Choroid plexus epithelial cell (primary cell): ENCODE measurements at places on chromosomes 4 and X.

GRCh38 chr4:128635141-128635954 lies 174.2 kb upstream of the JADE1 start:
- DNase-seq, result peak; percentile 26

- DNase-seq, result no peak
These were observed 127.8 kb upstream of the FAT1 start for GRCh38 chr4:186851291-186852072.

- DNase-seq, result peak; percentile 5
These were observed 6.7 kb downstream of the NRK start for GRCh38 chrX:105829011-105829410.

GRCh38 chrX:72526534-72527508 lies 45.8 kb downstream of the HDAC8 start:
- DNase-seq, result peak; percentile 39

DNA sequence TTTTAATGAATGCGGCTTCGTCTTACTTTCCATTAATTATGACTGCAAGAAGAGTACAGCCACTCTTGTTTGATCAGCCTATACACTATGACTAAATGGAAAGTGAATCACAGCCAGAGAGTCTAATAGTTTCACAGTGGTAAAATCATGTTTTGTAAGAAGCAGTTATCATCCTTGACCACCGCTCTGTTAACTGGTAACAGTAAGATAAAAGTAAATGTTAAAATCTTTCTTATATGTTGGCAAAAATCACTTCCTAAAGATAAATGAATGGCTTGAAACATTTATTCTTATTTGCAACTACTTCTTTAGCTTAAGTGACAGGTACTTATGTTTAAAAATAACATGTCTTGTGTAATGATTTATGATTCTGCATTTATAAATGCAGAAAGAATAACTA lies 13.2 kb downstream of the GALNT7 start:
- peak; percentile 78 for DNase-seq

DNA sequence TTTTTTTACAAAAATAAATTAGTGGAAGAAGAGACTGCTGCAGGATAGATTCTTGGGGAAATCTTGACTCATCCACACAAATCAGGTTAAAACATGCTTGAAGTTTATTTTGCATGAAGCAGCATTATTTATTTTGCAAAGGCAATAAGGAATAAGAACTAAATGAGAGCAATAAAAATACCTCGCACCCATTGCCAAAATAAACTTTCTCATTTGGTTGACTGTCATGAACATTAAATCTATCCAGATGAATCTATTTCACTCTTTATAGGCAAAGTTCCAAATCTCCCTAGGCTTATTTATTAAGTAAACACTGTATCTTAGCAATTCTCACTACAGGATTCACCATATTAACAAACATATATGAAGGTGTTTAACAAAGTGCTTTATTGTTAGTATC lies 58.9 kb downstream of the HOPX start:
- no peak for DNase-seq

DNA sequence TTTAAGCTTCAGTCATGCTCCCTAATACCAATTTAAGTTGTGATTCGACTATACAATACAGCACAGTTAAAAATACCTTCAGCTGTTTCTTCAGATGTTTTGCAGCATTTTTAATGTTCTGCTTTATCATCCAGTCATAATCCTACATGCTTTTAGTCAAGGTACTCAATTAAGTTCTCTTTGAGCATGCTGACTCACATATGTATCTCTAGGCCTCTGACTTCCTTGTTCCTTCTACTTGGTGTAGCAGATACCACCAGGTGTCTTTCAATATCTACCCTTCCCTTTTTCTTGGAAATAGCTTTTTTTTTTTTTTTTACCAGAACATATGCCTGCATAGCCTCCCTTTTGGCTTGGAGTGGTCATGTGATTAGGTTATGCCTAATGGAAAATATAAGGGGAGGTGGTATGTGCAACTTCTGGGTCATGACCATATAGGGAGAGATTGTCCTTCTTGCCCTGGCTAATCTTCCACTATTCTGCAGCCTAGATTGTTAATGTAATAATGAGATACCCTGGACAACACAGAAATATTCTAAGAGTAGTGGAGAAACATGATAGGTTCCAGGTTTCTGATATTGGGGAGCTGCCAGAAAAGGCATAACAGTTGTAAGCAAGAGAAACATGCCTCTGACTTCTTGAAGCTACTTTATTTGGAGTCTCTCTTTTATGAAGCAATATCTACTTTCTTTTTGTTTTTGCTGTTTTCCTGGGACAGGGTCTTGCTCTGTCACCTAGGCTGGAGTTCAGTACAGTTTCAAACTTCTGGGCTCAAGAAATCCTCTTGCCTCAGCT lies 737.2 kb upstream of the SLIT2 start:
- peak; percentile 71 for DNase-seq

GRCh38 chr4:172630280-172630679 lies 538.3 kb upstream of the GALNT7 start:
- DNase-seq, result no peak

DNA sequence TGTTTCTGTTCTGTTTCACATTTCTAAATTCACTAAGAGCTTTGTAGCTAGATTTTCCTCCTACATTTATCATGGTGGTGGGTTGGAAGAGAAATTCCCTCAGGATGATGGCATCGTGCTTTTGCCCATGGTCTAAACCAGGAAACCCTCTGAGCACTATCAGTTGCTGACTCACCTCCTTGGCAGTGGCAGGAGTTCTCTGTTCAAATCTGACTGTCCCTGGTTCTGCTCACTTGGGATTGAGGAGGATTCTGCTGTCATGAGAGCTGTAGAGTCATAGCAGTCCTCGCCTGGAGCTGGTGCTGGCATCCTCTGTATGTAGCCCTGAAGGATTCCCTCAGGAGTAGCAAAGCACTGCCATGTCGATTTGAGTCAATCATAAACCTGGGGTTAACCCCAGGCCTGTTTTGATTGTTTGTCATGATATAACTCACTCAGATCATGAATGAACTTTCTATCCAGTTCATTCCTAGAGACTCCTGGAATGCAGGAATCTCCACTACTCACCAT lies 9.4 kb downstream of the TEX13A start:
- DNase-seq, result no peak

DNA sequence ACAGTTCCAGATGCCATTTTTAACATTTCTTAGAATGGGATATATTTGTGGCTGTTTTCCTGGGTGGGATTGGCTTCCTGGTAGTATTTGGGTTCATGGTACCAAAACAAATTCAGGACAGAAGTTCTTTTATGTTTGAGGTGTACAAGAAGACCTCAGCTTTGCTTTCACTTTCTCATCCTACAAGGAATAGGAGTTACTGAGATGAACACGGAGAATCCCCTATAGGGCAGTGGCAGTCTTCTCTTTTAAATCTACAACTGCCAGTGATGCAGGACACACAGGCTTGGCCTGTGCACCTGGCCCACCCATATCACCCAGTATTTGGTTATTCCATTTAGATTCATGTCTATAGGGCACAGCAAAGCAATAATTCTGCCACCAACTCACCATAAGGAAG lies 35.2 kb downstream of the SLC10A7 start:
- DNase-seq, result no peak

GRCh38 chr4:76208005-76208765 lies 5.4 kb downstream of the SCARB2 start:
- peak; percentile 95 for DNase-seq

DNA sequence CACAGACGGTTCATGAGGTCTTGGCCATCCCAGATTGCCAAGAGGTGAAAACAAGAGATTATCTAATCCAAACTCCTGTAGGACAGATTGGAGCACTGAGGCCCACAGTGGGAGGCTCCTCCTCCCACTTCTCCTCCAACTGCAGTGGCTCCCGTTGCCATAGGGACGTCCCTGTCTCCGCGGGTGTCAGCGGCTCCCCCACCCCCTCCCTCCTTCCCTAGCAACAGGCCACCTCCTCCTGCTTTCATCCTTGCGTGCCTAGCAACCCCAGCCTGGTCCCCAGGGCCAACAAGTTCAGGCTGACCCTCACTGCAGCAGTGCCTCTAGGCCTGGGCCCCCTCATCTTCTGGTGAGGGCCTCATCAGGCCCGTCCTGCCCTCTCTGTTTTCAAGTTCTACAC lies 6.8 kb upstream of the IQSEC2 start:
- no peak for DNase-seq

GRCh38 chrX:106585478-106585877 lies 26.3 kb upstream of the RADX start:
- no peak for DNase-seq

GRCh38 chrX:15976396-15976795 lies 121.8 kb upstream of the AP1S2 start:
- no peak for DNase-seq

DNA sequence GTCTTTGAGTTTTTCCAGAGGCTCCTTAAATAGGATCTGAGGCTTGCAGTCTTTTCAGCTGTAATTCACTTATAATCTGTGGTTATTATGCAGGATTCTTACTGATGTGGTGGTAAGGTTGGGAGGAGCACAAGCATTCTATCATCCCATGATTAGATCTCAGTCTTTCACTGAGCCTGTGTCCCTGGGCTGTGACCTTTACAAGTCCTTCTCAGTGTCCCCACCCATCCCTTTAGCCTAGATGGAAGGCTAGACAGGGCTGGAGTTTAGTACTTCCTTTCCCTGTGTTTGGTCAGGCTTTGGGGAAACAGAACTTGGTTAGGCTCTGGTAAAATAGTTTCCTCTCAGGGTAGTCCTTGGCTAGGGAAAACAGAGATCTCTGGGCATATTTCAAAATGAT lies 17.1 kb upstream of the NKAP start:
- no peak for DNase-seq
